ENCODE measurements at places on chromosomes 2 and 18.

DNA sequence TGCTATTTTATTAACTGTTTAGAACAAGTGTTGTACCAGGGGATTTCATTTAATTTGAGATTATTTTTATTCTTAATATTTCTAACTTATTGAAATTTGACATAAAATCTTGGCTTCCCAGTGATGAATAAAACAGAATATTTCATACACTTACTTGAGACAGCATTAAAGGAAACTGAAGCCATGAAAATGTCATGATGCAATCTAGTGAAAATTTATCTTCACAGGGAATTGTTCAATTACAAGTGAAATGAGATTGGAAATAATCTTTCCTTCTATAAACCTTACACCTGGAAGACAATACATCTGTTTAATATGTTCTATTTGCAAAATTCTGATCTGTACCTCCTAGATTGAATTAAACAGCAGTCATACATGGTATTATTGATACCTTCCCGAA, 511.0 kb upstream of the CDH7 start:
- no peak for DNase-seq
- H3K4me1 ChIP-seq = no peaks in the 10 kb centered on the region
- H3K4me3 ChIP-seq = no peak overlapping the region
- H3K27me3 ChIP-seq = no peaks in the 10 kb centered on the region

DNA sequence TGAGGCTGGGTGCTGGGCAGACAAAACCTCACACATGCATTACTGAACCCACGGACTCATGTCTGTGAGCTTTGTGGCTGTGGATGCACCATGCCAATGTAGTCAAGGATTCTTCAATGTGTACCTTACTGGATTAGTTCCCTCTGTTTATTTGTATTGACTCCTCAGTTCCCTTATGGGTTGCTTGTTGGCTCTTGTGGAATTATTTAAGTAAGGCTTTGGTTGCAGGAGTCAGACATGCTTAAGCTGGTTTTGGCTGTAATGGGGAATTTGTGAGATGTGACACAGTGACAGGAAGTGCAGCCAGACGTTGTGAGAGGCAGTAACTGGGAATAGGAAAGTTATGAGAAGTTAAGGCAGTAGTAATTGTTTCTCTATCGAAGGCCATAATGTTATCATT, 13.6 kb upstream of the IL1RN start:
- no peak overlapping the region for H3K27ac ChIP-seq
- no peak for DNase-seq
- H3K36me3 ChIP-seq = no peaks in the 10 kb centered on the region

DNA sequence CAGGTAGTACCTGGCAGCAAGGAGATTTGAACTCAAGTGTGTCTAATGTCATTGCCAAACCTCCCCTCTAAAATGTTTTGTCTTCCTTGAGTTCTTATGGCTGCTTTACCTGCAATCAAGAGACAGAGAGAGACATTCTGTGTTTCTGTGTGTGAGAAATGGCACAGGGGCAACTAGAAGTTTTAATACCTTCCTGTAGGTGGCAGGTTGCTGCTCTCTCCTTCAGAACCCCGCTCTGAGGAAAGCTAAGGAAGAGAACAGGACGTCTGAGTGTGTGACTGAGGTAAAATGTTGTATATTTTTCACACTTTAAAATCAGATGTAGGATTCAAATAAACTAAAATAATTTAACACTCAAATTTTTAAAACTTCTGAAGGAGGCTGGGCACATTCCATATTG, 19.2 kb downstream of the DTNA start:
- H3K4me3 ChIP-seq = no peak overlapping the region
- H3K27ac ChIP-seq = no peak overlapping the region
- DNase-seq = no peak
- H3K36me3 ChIP-seq = no peaks in the 10 kb centered on the region
- no peaks in the 10 kb centered on the region for H3K27me3 ChIP-seq

GRCh38 chr2:161115605-161116380, 44.4 kb upstream of the TANK start:
- H3K4me3 ChIP-seq = no peak overlapping the region
- H3K4me1 ChIP-seq = peaks cover 3% of the 10 kb centered on the region
- no peak overlapping the region for H3K27ac ChIP-seq
- DNase-seq = no peak
- peaks cover 2% of the 10 kb centered on the region for H3K36me3 ChIP-seq

DNA sequence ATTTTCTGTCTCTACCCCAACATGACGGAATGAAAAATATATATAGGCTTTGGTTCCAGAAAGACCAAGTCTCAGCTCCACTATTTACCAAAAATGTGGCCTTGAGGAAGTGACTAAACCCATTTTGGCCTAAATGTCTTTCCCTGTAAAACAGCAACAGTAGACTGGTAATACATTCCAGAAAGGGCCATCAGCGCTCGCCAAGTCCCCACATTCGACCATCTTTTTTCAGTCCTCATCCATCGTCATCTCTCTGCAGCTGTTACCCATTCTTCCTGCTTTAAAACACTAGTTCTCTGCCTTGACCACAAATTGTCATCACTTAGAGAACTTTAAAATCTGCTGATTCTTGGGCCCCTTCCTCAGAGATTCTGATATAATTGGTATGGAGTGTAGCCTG, 183.8 kb upstream of the CTAGE1 start:
- DNase-seq = no peak
- H3K27me3 ChIP-seq = no peaks in the 10 kb centered on the region
- no peak overlapping the region for H3K27ac ChIP-seq
- no peaks in the 10 kb centered on the region for H3K36me3 ChIP-seq

Measured in activated CD4-positive, alpha-beta memory T cell treated with anti-CD3 and anti-CD28 coated beads for 36 hours (primary cell).